Type B pancreatic cell (in vitro differentiated cells): ENCODE measurements at places on chromosomes 4 and X. TPM values are rescaled to one million over a fixed set of nuclear protein-coding genes. Genes with fewer than 3 reads are reported as not detected.
A peak's percentile ranks its signal among the peaks of the same experiment; 100 is the strongest.

Gene HSFX3
- not detected in 2 replicates for total RNA-seq

Gene SLC6A14
- total RNA-seq = 1.1 and 4.2 TPM in 2 replicates

Gene DHX15
- total RNA-seq = 130 and 165 TPM in 2 replicates

Gene NDNF
- total RNA-seq = 14.6 and 17.4 TPM in 2 replicates

Gene SPON2
- 8.8 and 10.4 TPM in 2 replicates for total RNA-seq

Gene GAGE13
- total RNA-seq = not detected in 2 replicates

Gene REPS2
- 1.6 and 2.9 TPM in 2 replicates for total RNA-seq

Gene CCNA2
- 22.6 and 48.1 TPM in 2 replicates for total RNA-seq

Gene RHOXF2B
- not detected in 2 replicates for total RNA-seq

DNA sequence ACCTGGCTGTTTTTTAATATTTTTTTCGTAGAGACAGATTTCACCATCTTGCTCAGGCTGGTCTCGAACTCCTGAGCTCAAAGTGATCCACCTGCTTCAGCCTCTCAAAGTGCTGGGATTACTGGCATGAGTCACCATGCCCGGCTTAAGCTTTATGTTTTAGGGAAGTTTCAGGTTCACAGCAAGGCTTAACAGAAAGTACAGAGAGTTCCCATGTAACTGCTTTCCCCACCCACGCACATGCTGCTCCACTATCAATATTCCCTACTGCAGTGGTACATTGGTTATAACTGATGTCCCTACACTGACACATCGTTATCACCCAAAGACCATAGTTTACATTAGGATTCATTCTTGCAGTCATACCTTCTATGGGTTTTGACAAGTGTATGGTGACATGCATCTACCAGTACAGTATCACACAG lies 62.7 kb downstream of the PRPS1 start:
- H3K4me1 ChIP-seq = peaks cover 15% of the 10 kb centered on the region
- H3K4me3 ChIP-seq = no peak overlapping the region
- no peaks in the 10 kb centered on the region for H3K36me3 ChIP-seq
- no peak for DNase-seq
- no peak overlapping the region for H3K27ac ChIP-seq

GRCh38 chr4:41369680-41370079 lies 113.0 kb downstream of the UCHL1 start:
- no peak for DNase-seq
- peaks cover 3% of the 10 kb centered on the region for H3K27me3 ChIP-seq
- peaks cover 18% of the 10 kb centered on the region for H3K4me1 ChIP-seq
- H3K27ac ChIP-seq = no peak overlapping the region
- H3K36me3 ChIP-seq = peaks cover 8% of the 10 kb centered on the region

- no peak overlapping the region for H3K27ac ChIP-seq
- H3K27me3 ChIP-seq = peaks cover 35% of the 10 kb centered on the region
- H3K4me1 ChIP-seq = no peaks in the 10 kb centered on the region
- no peak for DNase-seq
- H3K4me3 ChIP-seq = no peak overlapping the region
Measured at GRCh38 chr4:73978886-73979285, 2.9 kb downstream of the PF4 start.

- H3K27me3 ChIP-seq = no peaks in the 10 kb centered on the region
- no peak overlapping the region for H3K27ac ChIP-seq
- H3K4me1 ChIP-seq = peaks cover 7% of the 10 kb centered on the region
- DNase-seq = no peak
- H3K4me3 ChIP-seq = no peak overlapping the region
Measured at GRCh38 chr4:174041555-174042105, 241.8 kb downstream of the FBXO8 start.

GRCh38 chr4:38740303-38740702 lies 42.5 kb downstream of the TLR10 start:
- DNase-seq = no peak
- no peaks in the 10 kb centered on the region for H3K27me3 ChIP-seq
- no peaks in the 10 kb centered on the region for H3K4me1 ChIP-seq
- H3K27ac ChIP-seq = no peak overlapping the region

- H3K36me3 ChIP-seq = peaks cover 4% of the 10 kb centered on the region
- H3K27me3 ChIP-seq = no peaks in the 10 kb centered on the region
- no peak overlapping the region for H3K27ac ChIP-seq
- H3K4me3 ChIP-seq = no peak overlapping the region
- DNase-seq = no peak
- H3K4me1 ChIP-seq = no peaks in the 10 kb centered on the region
Measured at GRCh38 chr4:148530114-148530513, 87.9 kb upstream of the NR3C2 start.

DNA sequence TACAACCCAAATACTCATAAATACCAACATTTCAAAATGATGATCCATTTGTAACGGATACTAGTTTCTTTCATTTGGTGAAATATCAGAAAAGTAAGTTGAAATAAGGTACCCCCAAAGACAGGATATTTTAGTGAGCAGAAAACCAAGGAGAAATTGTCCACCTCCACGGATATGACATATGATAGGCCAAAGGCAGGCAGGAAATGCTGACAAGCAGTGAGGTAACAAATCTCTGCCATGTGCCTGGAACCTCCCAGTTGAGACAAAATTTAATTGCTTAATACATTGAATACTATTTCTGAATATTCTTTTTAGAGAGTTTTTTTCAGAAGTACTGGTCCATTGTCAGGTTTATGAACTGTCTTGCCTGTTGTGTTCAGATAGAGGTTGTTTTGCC lies 118.8 kb downstream of the GATB start:
- peaks cover 3% of the 10 kb centered on the region for H3K36me3 ChIP-seq
- peaks cover 5% of the 10 kb centered on the region for H3K4me1 ChIP-seq
- DNase-seq = no peak
- no peaks in the 10 kb centered on the region for H3K27me3 ChIP-seq
- no peak overlapping the region for H3K4me3 ChIP-seq

GRCh38 chrX:18995221-18995620 lies 11.3 kb upstream of the PHKA2 start:
- peaks cover 5% of the 10 kb centered on the region for H3K4me1 ChIP-seq
- no peaks in the 10 kb centered on the region for H3K36me3 ChIP-seq
- no peaks in the 10 kb centered on the region for H3K27me3 ChIP-seq
- peak overlapping the region; percentile 90 for H3K27ac ChIP-seq

DNA sequence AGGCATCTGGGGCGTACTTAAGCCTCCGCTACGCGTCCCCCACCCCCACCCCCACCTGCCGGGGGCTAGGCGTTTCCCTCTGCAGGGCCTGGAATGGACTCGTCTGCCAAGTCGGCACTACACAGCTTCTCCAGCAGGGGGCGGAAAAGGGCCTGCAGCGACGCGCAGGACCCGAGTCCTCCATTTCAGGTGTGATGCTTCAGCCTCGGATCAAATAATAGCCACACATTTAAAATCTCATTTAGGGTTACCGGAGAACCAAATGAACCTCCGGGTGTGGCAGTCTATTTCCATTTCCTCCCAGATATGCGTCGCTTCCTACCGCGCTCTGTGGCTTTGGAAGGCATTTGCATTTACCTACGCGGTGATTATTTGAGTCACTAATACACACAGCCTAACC lies 2.9 kb downstream of the PAK3 start:
- H3K27me3 ChIP-seq = peaks cover 35% of the 10 kb centered on the region
- H3K4me3 ChIP-seq = peak overlapping the region; percentile 15
- no peaks in the 10 kb centered on the region for H3K36me3 ChIP-seq
- peaks cover 9% of the 10 kb centered on the region for H3K4me1 ChIP-seq

GRCh38 chr4:80471756-80472155 lies 136.2 kb downstream of the CFAP299 start:
- peaks cover 5% of the 10 kb centered on the region for H3K4me1 ChIP-seq
- peaks cover 4% of the 10 kb centered on the region for H3K27me3 ChIP-seq
- DNase-seq = no peak
- peak overlapping the region; percentile 70 for H3K4me3 ChIP-seq
- no peaks in the 10 kb centered on the region for H3K36me3 ChIP-seq

GRCh38 chrX:123834116-123834515 lies 25.7 kb upstream of the XIAP start:
- no peak overlapping the region for H3K27ac ChIP-seq
- no peak overlapping the region for H3K4me3 ChIP-seq
- peaks cover 7% of the 10 kb centered on the region for H3K4me1 ChIP-seq

GRCh38 chrX:86348669-86349068 lies 200.4 kb downstream of the DACH2 start:
- no peak for DNase-seq
- H3K4me3 ChIP-seq = no peak overlapping the region
- no peak overlapping the region for H3K27ac ChIP-seq
- peaks cover 4% of the 10 kb centered on the region for H3K4me1 ChIP-seq
- H3K27me3 ChIP-seq = no peaks in the 10 kb centered on the region

GRCh38 chr4:70831293-70831692 lies 8.4 kb downstream of the GRSF1 start:
- no peaks in the 10 kb centered on the region for H3K4me1 ChIP-seq
- H3K27ac ChIP-seq = no peak overlapping the region
- no peak overlapping the region for H3K4me3 ChIP-seq

GRCh38 chr4:2057382-2058065 lies 1.6 kb upstream of the NAT8L start:
- no peaks in the 10 kb centered on the region for H3K36me3 ChIP-seq
- peak overlapping the region; percentile 83 for H3K4me3 ChIP-seq
- DNase-seq = no peak
- peaks cover 34% of the 10 kb centered on the region for H3K27me3 ChIP-seq
- no peaks in the 10 kb centered on the region for H3K4me1 ChIP-seq

GRCh38 chr4:168994958-168995357 lies 15.1 kb downstream of the CBR4 start:
- peak overlapping the region; percentile 93 for H3K27ac ChIP-seq
- H3K27me3 ChIP-seq = no peaks in the 10 kb centered on the region
- H3K4me1 ChIP-seq = peaks cover 24% of the 10 kb centered on the region
- DNase-seq = no peak

- H3K4me3 ChIP-seq = no peak overlapping the region
- DNase-seq = no peak
- H3K27ac ChIP-seq = no peak overlapping the region
- no peaks in the 10 kb centered on the region for H3K27me3 ChIP-seq
- no peaks in the 10 kb centered on the region for H3K36me3 ChIP-seq
- no peaks in the 10 kb centered on the region for H3K4me1 ChIP-seq
Measured at GRCh38 chrX:68719904-68720614, 72.6 kb downstream of the STARD8 start.
